ENCODE measurements at places on chromosomes 16 and 17.

- DNase-seq, result no peak
These were observed 13.0 kb upstream of the HOXB9 start for GRCh38 chr17:48639136-48639535.

GRCh38 chr17:19713462-19713861 lies 2.9 kb downstream of the SLC47A2 start:
- no peak for DNase-seq

DNA sequence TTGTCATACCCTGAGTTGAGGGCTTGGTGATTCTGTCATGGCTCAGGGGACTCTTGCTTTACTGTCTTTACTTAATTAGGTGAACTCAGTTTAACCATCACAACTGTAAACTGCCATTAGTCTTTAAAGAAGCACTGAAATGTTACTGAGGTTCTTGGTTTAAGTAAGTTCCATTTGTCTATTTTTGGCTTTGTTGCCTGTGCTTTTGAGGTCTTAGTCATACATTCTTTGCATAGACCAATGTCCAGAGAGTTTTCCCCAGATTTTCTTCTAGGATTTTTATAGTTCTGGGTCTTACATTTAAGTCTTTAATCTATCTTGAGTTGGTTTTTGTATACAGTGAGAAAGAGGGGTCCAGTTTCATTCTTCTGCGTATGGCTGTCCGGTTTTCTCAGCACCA lies 137.5 kb downstream of the SOCS1 start:
- DNase-seq, result no peak

- DNase-seq, result no peak
These were observed 182.2 kb upstream of the CPHXL start for GRCh38 chr16:75908331-75909117.

DNA sequence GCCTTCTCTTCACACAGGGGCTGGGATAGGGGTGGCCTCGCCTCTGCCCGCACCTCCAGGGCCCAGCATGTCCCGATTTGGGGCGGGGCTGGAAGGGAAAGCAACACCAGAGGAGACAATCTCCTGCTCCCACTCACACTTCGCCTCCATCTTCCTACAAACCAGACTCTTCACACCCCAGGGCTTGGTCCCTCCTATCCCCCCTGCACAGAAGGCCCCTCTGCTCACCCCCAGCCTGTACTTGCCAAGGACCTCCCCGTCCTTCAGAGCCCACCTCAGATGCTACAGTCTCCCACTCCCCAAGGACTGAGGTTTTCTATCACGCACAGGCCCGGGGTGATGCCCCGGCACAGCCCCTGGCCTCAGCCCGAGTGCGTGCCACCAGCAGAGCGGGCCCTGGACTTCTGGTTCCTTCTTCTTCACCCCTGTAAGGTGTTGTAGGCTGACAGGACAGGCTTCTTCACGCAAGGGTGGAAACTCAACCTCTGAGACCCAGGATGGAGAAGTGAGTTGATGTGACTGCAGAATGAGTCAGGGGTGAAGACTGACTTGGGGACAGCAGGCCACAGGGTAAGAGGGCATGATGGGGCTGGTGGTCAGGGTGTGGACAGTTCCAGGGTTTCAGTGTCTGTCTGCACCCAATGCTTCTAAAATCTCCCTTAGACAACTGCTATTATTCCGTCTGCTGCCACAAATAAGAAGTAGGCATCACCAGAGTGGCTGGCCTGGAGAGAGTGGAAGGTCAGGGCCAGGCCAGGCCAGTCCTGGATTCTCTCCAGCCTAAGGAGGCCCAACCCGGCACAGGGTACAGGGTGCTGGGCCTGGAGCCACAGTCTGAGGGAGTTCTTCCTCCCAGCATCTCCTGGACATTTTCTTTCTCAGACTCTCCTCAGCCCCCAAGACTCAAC lies 2.5 kb downstream of the ITGAE start:
- no peak for DNase-seq

GRCh38 chr16:6880263-6880662 lies 452.4 kb upstream of the RBFOX1 start:
- DNase-seq, result no peak

GRCh38 chr17:51057534-51057933 lies 63.1 kb downstream of the SPAG9 start:
- DNase-seq, result no peak

- DNase-seq, result peak; percentile 87
These were observed 51.8 kb downstream of the RAI1 start for GRCh38 chr17:17732892-17733670.

DNA sequence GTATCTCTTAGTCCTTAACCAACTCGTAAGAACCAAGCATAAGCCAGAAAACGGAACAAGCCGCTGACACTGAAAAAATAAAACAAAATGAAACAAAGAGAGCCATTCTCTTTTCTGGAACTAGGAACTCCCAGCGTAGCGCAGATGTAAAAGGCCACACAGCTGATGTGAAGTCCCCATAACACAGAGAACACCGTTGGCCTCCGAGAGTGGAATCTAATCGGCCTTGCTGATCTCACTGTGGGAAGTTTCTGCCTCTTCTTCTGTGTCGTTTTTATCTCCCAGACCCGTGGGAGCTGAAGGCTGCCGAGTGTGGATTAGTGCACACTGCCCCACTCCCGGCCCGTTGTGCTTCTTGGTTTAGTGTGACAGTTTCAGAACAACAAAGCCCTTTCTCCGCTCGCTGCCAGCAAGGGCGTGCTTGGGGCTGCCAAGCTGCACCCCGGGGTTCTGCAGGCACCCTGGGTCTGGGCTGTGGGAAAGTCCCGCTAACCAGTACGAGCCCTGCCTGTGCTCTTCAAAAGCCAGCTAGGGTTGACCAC lies 21.7 kb downstream of the TTYH2 start:
- DNase-seq, result no peak

DNA sequence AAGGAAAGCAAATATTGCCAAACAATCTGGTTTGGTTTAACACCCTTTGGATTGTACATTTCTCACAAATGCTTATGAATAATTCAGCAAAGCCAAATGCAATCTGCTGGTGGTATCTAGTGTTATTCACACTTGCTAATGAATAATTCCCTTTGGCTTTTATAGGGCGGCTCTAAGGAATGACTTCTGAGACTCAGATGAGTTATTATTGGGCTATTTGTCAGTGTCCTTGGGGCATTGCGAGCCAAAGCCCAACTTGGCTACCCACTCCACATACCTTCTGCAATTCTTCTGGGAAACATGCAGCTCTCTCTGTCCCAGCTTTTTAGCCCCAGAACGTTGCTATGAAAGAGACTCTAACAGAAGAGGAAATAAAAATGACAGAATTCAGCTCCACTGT lies 41.1 kb downstream of the FTO start:
- no peak for DNase-seq

DNA sequence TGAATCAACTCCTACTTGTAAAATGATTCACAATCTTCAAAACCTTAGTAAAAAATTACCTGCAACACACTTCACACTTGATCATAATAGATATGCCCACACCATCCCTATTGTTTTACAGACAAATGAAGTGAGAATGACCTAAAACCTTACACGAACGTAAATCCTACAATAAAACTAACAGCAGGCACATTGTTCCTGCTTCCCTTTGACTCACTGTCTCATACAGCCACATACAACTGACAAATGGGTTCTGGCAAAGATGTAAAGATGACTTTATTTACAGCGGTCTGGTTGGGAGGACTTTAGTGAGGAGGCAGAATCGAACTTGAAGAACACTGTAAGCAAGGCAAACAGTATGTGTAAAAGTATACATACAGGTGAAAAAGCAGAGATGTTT lies 188.7 kb downstream of the MYO1D start:
- no peak for DNase-seq

- DNase-seq, result no peak
These were observed 208.0 kb downstream of the MSI2 start for GRCh38 chr17:57464191-57464864.

- DNase-seq, result peak; percentile 0
These were observed 41.6 kb upstream of the RNFT1 start for GRCh38 chr17:60006160-60006559.

DNA sequence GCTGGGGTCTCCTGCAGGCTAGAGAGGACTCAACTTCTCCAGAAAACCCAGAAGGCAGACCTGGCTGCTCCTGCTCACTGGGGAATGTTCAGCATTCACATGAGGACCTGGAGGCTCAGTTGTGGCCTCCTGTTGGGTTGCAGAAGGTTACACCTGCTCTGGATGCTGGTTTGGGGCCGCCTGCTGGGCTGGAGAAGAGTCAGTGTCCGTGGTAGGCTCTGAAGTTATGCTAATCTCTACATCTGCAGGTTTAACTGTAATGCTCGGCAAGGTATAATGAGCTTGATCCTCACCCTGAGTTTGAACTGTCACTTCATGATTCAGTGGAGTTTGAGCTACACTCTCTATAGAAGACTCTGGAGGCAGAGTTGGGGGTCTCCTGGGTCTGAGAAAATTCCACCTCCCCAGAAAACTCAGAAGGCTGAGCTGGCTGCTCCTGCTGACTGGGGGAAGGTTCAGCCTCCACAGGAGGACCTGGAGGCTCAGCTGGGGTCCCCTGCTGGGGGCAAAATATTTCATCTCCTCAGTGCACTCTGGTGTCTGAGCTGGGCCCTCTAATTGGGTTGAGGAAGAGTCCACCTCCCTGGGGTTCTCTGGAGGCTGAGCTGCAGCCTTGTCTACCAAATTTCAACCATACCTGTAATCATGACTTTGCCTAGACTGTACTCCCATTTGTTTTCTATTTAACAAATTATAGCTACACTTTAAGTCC lies 23.5 kb downstream of the RDM1 start:
- DNase-seq, result no peak

GRCh38 chr17:73943416-73944110 lies 259.9 kb upstream of the RPL38 start:
- DNase-seq, result no peak

DNA sequence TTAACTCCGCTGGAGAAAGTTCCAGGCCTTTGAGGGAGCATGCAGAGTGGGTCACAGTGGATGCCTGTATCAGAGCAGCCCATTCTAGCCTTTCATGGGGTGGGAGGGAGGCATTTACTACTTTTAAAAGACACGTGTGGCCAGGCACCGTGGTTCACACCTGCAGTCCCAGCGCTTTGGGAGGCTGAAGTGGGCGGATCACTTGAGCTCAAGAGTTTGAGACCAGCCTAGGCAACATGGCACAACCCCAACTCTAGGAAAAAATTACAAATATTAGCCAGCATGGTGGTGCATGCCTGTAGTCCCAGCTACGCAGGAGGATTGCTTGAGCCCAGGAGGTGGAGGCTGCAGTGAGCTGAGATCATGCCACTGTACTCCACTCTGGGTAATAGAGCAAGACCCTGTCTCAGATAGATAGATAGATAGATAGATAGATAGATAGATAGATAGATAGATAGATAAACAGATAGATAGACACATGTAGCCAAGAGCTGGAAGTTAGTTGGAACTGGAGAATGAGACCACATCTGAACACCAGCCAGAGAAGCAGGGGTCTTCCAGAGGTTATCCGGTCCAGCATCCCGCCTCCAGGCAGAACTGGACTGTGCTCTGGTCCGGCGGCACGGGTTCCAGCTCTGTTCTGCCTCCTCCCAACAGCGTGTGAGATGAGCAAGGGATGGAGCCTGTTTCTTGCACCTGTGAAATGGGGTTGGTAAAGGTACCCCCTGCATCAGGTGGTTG lies 3.6 kb downstream of the ADCY7 start:
- no peak for DNase-seq

GRCh38 chr17:80421381-80422090 lies 6.6 kb downstream of the ENDOV start:
- DNase-seq, result no peak

DNA sequence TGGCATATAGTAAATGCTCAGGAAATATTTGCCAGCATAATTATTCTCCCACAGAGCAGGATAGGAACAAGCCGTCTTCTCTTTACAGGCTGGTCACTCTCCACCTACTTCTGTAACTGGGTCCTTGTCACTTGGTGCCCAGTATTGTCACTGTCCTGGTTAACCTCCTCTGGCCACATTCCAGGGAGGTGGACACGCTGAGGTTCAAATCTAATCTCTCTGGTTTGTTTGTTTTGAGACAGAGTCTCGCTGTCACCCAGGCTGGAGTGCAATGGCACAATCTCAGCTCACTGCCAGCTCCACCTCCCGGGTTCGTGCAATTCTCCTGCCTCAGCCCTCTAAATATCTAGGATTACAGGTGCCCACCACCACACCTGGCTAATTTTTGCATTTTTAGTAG lies 15.6 kb downstream of the SBK1 start:
- DNase-seq, result no peak

DNA sequence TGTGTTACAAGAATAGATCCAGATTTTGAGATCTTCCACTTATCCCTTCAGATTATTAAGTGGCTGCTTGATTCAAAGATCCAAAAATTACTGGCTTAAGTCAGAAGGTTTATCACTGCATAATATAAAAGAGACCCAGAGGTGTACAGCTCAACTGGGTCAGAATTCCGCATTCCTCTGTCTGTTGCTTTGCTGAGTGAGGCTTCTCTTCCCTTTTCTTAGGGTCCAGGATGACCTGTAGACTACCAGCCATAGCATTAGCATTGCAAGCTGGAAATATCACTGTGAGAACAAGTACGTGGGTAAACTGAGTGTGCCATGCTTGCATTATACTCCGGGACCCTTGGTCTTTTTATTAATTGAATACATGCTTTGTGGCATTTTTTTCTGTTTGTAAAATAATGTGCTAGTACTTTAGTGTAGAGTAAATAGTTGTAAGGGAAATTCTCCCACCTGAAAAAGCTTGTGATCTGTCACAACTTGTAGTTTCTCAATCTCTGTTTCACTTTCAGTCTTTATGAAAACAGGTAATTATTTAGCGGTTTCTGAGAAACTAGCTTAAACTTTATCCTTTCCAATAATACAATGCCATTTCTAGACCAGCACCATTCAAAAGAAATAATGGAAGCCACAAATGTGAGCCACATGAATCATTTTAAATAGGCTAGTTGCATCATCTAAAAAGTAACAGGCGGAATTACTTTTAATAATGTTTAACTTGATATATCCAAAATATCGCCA lies 61.6 kb downstream of the TNRC6C start:
- no peak for DNase-seq

GRCh38 chr17:65774787-65775186 lies 213.3 kb upstream of the AXIN2 start:
- no peak for DNase-seq

DNA sequence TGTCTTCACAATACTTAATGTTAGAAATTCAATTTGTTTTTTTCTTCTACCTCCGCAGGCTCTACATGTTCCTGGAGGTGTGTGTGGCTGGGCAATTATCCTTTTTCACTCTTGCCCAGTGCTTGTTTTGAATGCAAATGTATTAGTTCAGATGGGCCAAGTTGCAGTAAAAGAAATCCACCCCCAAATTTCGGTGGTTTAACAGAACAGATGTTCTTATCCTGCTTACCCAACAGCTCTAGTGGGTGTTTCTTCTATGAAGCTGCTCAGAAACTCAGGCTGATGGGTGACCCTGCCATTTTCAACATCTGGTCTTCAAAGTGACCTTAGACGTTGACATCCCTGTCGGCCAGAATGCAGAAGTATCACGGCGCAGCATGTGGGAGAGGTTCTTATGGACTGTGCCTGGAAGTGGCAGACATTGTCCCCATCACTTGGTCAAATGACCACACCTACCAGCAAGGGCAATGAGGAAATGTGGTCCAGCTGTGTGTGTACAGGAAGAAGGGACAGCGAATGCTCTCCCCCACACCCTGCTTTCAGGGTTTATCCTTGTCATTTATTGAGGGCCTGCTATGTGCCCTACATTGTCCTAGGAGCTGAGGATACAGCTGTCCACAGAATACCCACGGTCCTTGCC lies 157.3 kb downstream of the CDH13 start:
- no peak for DNase-seq
